ENCODE measurements at places on chromosomes 11 and 22. TPM values are rescaled to one million over a fixed set of nuclear protein-coding genes. Genes with fewer than 3 reads are reported as not detected.

SPI1 gene
- total RNA-seq: 15.4 TPM

GRCh38 chr11:7673724-7674434 is 579 bp upstream of the CYB5R2 start:
- DNase-seq: no peak

DNA sequence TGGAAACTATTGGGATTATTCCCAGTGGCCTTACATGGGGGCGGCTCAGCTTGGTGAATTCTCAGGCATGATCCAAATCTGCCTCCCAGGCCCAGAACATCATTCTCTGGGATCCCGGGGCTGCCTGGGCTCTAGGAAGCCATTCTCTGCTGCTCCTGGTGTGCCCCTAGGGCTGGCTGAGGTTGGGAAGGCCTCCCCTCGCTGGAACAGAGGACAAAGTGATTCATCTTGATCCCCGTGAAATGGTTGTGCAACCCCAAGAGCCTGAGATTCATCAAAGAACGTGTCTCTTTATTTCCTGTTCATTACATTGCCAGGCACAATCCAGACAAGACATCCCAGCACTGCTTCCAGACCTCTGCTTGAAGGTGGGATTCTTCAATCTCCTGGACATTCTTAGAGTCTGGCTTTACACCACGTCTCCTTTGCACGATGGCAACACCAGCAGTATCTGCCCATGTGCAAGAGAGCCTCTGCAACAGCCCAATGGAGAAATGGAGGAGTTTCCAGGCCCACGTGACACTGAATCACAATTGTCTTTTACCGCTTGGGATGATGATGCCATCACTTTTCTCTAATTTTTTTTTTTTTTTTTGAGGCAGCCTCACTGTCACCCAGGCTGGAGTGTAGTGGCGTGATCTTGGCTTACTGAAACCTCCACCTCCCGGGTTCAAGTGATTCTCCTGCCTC is 52.3 kb downstream of the TST start:
- no peak for DNase-seq

GRCh38 chr11:19208181-19208580 is 6.4 kb upstream of the CSRP3 start:
- no peak for DNase-seq

DNA sequence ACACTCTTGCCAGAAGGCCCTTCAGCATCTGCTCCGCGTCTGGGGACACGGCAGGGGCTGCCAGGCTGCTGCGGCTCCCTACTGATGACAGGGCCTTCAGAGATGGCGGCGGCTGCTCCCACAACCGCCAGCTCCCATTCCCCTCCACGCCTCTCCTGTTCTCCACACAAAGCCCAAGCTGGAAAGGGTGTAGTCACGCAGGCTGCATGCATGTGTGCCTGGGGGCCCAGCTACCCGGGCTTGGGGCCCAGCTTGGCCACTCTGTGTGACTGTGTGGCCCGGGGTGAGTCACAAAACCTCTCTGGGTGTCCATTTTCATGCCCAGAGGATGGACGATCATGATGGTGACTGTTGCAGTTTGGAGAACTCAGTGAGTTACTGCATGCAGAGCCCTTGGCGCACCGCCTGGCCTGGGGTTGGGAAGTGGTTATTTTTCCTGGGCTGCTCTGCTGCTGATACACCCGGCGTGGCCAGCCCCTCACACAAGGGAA is 31.7 kb upstream of the PARVB start:
- DNase-seq: no peak

DNA sequence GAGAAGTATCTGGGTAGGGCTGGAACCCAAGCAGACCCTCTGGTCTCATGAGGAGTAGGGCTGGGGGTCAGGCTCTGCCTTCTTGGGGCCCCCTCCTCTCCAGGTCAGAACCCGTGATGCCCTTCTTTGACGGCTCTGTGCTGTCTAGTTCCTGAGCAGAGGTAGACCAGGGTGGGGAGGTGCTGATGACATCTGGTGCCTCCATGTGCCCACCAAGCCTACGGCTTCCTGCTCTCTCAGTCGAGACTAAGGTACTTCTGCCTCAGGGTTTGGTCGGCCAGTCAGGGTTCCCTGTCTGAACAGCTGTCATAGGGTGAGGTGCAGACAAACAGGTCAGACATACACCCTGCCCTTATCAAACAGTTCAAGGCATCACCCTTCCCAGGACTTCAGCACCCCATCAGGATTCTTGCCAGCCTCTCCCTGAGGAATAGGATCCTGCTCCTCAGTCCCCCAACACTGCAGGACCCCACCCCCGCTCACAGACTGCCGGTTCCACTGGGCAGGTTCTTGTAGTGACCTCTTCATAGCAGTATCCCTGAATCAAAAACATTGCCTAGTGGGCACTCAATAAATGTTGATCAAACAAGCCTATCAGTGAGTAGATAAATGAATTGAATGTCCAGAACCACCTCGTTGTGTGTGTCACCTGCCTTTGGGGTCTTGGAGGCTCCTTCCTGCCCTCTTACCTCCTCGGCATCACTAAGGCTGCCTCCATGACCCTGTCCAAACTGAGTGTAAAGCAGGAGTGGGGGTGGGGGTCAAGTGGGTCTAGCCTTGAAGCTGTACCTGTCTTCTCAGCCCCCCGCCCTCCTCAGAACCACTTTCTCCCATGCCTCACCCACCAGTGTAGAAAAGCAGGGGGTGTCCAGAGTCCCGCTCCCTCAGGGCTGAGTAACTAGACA is 158.2 kb downstream of the BUD13 start:
- DNase-seq: no peak

RGL4 gene
- total RNA-seq: not detected

DNA sequence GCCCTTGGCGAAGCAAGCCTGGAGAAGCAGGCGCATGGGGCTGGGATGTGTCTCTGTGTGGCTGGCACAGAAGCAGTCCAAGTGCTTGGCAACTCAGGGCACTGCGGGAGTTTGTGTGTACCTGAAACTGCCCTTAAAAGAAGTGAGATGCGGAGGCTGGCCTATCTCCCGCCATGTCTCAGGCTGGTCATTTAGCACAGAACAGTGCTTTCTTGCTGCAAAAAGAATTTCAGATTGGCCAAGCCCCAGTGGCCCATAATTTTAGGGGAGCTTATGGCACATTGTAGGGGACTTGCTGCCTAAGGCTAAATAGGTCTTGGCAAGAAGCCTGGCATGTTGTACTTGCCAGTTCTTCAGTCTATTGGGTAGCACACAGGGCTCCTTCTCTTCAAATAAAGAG is 16.4 kb downstream of the EHF start:
- DNase-seq: no peak

DNA sequence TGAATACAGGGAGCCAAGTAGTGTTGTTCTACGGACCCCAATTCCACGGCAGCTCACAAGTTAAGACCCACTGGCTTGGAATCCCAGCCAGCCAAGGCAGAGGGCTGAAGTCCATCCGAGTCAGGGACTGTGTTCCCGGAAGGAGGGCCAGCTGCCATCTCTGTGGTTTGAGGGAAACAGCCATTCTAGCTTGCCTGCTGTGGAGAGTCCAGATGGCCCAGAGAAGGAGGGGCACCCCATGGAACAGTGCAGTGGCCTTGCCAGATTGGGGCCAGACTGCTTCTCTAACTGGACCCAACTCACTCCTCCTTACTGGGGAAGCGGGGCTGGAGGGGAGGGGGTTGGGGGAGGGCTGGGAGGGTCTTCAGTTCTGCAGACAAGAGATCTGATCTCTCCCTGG is 156.4 kb downstream of the FAM181B start:
- DNase-seq: no peak

Measured in esophagus squamous epithelium (tissue), 5 donors.